NCI-H510A (cell line): ENCODE measurements at places on chromosomes 2 and 18.

- no peak for DNase-seq
Measured at GRCh38 chr2:19072161-19072560, 286.3 kb downstream of the OSR1 start.

DNA sequence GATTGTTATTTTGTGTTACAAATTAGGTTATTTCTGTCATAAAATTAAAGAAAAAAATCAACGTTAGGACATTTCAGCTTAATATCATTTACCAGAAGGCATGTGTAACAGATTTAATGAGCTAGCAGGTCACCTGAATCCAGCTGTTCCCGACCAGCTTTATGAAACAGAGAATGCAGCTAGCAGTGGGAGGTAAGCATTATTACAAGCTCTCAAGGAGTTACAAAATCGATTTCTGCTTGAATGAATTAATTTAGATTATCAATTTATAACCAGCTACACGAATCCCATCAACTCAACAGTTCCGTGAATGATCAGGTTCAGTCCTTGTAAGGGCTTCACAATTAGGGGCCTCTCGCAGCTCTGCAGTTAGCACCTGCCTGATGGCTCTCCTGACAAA, 211.9 kb downstream of the PTGR3 start:
- no peak for DNase-seq

- no peak for DNase-seq
Measured at GRCh38 chr2:207296265-207296948, 130.7 kb upstream of the KLF7 start.

- DNase-seq, result no peak
Measured at GRCh38 chr2:8622924-8623465, 58.9 kb upstream of the ID2 start.

- DNase-seq, result peak; percentile 98
Measured at GRCh38 chr2:170530284-170530745, 184.8 kb upstream of the SP5 start.

DNA sequence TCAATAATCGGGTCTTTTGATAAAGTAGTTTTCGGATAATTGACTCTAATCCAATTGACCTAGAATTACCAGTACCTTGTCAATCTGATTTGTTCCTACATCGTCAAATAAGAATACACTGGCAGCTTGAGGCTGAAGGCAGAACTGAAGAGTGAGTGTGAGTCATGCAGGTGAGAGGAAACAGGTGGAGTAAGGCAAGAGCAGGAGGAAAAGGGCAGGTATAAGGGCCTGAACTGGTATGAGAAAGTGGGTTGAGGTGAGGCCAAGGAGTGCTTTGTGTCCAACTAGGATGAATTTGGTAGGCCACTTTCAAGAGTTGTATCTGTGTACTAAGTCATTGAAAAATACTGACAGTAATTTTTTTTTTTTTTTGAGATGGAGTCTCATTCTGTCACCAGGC, 186.0 kb downstream of the ZNF385B start:
- DNase-seq, result no peak

GRCh38 chr2:189153619-189154018, 25.9 kb downstream of the COL5A2 start:
- no peak for DNase-seq
